ENCODE measurements at places on chromosomes 7 and 10.
A peak's percentile ranks its signal among the peaks of the same experiment; 100 is the strongest.

DNA sequence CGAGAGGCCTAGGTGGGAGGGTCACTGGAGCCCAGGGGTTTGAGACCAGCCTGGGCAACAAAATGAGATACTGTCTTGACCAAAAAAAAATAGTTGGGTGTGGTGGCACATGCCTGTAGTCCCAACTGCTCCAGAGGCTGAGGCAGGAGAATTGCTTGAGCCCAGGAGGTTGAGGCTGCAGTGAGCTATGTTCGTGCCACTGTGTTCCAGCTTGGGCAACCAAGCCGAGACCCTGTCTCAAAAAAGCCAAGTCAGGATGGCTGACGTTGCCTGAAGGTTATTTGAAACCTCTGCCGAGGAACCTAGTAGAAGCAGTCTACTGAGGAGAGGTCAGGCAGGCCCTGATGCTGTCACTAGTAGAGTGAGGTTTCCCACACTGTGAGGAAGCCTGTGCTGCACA lies 22.8 kb downstream of the DNAJB6 start:
- no peak for DNase-seq

GRCh38 chr10:27225011-27225590 lies 15.5 kb downstream of the ACBD5 start:
- peak; percentile 11 for DNase-seq

GRCh38 chr10:54772468-54773122 lies 28.4 kb downstream of the PCDH15 start:
- no peak for DNase-seq

DNA sequence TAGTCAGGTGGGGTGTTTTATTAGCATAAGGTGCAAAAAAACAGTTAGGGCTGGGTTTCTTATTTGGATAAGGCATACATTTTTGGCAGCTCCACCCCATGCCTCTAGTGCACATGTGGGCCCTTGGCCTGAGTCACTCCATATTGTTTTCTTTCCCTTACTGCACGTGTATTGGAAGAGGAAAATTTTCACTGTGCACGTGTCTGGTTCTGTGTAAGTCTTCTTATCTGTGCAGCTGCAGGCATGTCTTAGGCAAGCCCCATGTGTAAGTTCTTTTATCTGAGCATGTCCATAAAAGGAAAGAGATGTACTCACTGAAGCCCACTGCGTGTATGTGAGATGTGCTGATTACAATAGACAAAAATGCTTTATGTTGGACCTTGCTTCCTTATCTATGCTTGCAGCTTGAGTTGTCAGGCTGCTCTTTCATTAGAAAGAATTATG lies 540.3 kb upstream of the IGFBP3 start:
- no peak for DNase-seq

DNA sequence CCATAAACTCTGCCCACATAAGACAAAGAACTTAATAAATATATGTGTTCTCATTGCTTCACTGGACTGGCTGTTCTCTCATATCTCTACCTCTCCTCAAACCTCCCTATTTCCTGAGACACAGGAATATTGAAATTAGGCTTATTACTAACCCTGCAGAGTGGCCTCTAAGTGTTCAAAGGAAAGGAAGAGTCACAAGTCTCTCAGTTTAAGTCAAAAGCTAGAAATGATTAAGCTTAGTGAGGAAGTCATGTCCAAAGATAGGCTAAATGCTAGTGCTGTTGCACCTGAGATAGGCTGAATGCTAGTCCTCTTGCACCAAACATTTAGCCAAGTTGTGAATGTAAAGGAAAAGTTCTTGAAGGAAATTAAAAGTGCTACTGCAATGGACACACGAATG lies 41.1 kb downstream of the GNAI1 start:
- peak; percentile 58 for DNase-seq

- no peak for DNase-seq
These were observed 46.1 kb upstream of the NPTX2 start for GRCh38 chr7:98571006-98571405.

- DNase-seq: no peak
These were observed 2.4 kb downstream of the PMPCB start for GRCh38 chr7:103299660-103300059.

GRCh38 chr10:87866412-87866974 lies 3.1 kb downstream of the PTEN start:
- DNase-seq: peak; percentile 30

DNA sequence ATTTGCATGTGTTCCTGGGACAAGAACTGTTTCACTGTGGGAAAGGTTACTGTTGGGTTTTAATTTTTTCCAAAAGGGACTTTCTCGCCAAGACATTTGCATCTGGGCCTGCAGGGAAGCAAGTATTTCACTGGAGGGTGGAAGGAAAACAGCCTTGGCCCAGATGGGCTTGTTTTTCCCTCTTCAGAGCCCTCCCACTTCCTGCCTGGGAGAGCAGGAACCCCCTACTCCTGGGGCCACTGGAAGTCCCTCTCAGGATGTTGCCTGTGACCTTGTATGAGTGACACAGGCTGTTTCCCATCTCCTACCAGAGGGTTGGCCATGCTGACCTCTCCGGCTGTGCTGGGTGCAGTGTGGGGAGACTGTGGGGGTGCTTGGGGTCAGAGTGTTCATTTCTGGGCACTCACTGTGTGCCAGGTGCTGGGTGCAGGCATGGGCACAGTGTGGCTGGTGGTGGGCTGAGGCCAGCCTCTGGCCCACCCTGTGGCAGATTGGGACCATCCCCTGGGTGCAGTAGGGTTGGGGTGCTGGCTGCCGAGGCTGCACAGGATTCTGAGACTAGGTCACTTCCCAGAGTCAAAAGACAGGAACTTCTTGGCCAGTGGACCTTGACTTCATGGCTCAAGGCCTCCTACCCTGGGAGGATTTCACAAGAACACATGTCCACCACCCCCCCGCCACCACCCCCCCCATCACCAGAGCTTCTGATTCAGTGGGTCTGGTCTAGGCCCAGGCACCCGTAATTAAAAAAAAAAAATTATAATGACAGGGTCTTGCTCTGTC lies 10.2 kb downstream of the TSPAN15 start:
- DNase-seq: no peak

- DNase-seq: no peak
These were observed 30.0 kb downstream of the ELFN1 start for GRCh38 chr7:1700086-1700485.

DNA sequence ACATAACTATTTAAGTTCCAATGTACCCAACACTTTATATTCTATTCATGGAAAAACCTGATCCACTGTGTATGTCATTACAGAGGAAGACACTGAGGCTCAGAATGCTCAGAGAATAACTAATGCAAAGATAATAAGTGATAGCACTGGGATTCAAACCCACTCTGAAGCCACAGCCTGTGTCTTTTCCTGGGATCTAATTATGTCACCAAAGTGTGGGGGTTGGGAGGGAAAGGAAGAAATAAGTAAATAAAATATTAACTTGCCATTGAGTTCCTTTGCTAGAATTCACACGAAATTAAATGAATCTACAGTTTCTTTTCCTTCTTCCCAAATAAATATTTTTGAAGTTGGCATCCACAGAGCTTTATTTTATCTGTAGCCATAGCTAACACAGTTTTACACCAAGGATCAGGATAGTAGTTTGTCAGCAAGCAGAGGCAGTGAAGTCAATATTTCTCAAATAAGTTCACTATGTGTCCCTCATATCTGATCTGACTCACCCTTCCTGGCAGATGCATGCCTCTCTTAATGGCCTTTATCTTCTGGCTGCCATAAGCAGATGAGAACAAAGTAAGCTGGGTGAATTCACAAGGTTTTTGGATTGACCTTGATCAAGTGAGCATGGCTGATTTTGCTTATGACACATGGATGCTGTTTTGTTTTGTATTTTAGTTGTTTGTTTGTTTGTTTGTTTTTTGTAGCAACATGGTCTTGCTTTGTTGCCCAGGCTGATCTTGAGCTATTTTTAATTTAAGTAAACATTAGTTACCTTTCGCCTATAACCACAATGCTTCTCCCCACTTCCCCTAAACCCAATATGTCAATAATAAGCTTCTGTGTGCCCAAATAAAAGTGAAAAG lies 6.3 kb downstream of the RAPGEF5 start:
- no peak for DNase-seq

DNA sequence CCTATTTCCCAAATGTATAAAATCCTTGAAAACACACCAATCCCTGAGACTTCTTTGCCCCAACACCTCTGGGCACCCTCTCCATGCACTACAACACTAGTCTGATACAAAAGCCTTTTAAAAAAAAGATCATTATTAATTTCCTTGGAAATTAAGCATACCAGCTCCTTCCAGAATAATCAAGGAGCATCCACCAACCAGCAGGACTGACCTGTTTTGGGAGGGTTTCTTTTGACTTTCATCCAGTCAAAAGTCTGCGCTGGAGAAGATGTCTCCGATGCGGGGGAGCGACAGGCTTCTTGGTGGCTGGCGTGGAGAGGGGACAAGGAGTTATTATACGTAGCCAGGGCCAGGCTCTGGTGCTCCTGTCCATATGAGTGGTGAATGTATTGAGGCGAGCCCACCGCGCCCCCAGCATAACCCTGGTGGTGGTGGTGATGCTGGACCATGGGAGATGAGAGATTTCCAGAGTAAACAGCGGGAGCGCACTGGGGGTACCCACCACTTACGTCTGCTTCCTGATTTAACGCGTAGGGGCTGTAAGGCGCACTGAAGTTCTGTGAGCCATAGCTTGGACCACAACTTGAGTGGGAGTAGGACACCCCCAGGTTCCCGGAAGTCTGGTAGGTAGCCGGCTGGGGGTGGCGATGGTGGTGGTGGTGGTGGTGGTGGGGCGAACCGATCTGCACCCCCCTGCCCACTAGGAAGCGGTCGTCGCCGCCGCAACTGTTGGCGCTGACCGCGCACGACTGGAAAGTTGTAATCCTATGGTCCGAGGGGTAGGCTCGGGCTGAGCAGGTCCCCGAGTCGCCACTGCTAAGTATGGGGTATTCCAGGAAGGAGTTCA lies 527 bp downstream of the HOXA1 start:
- DNase-seq: peak; percentile 5

DNA sequence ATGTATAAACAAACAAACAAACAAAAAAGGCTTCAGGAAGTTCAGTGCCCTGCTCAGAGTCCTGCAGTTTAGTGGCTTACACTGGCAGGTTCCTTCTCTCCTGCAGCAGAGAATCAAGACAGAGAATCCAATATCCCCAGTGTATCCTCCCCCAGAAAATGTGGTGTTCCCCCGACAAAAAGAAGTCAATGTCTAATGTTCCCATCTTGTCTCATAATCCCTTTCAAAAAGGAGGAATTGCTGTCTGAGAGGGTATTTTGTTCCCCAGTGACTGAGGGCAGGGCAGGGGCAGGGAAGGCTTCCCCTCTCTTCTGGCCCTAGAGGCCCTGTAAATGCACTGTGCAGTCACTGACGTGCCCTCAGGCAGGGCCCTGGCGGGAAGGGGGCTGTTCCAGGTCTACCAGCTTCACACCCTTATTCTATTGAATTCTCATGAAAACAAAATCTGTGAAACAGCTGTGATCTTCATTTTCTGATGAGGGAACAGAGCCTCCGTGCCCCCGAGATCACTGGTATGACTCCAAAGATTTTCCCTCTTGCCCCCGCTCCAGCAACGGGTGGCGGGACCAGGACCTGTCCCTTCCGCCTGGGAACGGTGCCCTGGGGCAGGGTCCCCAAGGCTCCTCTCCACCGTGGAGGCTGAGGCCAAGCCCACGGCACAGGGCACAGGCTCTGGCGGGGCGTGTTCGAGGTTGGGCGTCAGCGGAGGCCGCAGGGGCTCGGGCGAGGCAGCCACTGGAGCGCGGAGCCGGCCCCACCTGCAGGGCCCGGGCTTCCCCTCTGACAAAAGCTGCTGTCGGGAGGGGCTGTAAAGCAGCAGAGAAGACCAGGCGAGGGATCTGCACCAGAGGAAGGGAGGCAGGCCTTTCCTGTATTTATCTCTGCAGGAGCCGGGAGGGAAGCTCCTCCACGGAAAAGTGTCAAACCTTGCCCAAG lies 13.4 kb upstream of the WDFY4 start:
- no peak for DNase-seq

DNA sequence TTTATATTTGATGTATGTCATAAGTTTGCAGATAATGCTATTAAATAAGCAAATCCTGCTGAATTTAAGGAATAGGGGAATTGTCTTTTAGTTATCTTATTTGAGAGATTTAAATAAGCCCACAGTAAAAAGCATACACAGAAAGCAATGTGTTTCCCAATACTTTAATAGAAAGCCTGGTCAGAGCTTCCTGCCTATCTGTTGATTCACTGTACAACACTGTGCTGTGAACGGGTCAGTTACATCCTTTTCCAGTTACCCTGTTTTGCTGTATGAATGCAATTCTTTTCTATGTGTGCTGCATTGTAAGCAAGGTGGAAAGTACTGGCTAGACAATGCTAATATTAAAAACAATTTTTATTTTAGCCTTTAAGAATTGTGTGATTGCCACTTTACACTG lies 81.2 kb downstream of the ANKRD7 start:
- DNase-seq: no peak
